Activated T-cell treated with anti-CD3 and anti-CD28 coated beads, Interleukin-2, amount 50 U/mL, for 4 hours (primary cell): ENCODE measurements at places on chromosomes 6 and 20. TPM values are rescaled to one million over a fixed set of nuclear protein-coding genes. Genes with fewer than 3 reads are reported as not detected.
A peak's percentile ranks its signal among the peaks of the same experiment; 100 is the strongest.

Gene PLCB1
- 6.0 TPM for total RNA-seq

GRCh38 chr20:32858189-32858588, 534 bp upstream of the EFCAB8 start:
- DNase-seq: no peak

Gene TCP11
- total RNA-seq: not detected

GRCh38 chr6:100230115-100230952, 234.4 kb downstream of the SIM1 start:
- no peak for DNase-seq

GRCh38 chr6:69155467-69155866, 520.4 kb downstream of the ADGRB3 start:
- no peak for DNase-seq

GRCh38 chr6:5899216-5900045, 107.3 kb downstream of the NRN1 start:
- DNase-seq: no peak

GRCh38 chr6:2876210-2877056, 26.7 kb downstream of the SERPINB9 start:
- no peak for DNase-seq

DNA sequence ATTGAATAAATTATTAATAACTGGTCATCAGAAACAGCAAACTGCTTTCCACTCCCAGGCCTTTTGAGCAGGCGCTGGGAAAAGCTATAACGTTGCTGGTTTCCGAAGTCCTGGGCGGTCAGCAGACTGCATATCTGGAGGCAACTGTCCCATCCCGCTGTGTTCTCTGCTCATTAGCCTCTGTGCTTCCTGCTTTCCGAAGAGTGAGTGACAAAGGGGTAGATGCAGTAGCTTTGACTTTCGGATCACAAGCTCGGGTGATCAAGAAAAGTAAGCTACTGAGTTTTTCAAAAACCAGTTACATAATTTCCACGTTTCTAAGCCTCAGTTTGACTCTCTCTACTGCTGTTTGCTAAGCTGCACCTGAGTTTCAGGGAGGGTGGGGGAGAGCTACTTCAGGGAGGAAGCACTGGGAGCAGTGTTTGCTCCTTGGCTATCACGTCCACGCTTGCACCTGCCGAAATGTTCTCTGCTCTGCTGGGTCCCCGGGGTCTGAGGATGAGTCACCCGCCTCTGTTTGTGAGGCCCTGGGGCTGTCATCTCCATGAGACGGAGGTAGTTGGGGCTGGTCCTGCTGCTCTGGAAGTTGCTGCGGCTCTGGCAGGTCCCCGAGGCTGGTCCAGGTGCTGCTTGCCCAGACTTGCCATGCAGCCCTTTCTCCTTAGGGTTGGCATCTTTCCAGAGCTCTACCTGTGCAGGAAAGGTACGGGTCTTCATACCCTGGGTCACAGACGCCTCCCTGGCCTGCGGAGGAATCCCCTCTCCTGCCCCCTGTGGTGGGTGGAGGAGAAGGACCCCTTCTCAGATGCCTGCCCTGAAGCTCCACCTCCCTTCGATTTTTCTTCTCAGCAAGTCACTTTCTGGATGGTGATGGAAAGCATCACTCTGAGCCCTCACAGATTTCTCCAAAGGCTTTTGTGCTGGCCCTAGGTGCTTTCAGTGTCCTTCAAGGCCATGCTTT, 220.0 kb downstream of the QKI start:
- DNase-seq: no peak

DNA sequence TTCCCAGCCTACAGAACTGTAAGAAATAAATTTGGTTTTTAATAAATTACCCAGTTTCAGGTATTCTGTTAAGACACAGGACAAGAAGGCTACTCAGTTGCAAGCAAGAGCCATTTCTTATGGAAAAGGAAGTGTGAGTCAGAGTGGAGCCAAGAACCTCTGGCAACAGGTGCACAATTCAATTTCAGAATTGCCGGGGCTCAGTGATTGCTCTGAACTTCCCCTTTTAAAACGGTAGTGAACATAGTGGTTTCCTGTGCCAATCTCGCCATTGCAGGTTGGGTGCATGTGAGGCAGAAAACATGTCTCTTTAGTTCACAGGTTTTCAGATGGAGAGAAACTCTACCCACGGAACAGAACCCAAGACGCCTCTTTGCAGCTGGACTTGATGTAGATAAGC, 16.4 kb downstream of the PIGT start:
- DNase-seq: no peak

GRCh38 chr6:27894839-27895762, 17.1 kb downstream of the OR2B2 start:
- DNase-seq: peak; percentile 44

DNA sequence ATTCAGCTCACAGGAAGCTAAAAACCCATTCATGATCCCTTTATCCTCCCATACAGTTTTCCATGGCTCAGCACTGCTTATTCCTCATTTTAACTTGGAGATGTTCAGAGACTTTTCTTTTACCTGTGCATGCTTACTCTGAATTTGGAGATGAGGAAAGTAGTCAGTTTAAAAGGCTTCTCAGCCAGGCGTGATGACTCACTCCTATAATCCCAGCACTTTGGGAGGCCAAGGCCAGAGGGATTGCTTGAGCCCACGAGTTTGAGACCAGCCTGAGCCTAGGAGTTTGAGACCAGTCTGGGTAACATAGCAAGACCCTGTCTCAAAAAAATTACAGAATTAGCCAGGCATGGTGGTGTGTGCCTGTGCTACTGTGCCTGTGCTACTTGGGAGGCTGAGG, 30.3 kb upstream of the TMEM217 start:
- DNase-seq: no peak

DNA sequence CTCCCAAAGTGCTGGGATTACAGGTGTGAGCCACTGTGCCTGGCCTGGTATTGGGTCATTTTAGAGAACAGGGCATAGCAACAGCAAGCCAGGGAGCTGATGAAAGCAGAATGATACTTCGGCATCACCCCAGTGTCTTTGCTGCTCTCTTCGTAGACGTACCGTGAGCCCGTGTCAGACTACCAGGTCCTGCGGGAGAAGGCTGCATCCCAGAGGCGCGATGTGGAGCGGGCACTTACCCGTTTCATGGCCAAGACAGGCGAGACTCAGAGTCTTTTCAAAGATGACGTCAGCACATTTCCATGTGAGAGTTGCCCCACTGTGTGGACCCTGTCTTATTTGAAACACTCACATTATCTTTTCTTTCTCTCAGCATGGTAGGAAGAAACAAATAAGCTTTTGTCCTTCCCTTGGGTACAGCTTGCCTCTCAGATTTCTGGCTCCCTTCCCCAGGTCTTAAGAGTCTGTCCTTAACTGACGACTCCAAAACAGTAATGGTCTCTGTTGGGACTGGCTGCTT, 15.9 kb downstream of the TAF8 start:
- no peak for DNase-seq

GRCh38 chr6:166586424-166587156, at the start of gene RAMACL:
TSS of gene RAMACL (minus strand) at chr6:166586678. CDS start at chr6:166586477, 201 bp downstream.
- peak; percentile 26 for DNase-seq

GRCh38 chr20:10115021-10115420, 80.2 kb downstream of the ANKEF1 start:
- no peak for DNase-seq

GRCh38 chr6:16751251-16751946, 9.9 kb downstream of the ATXN1 start:
- DNase-seq: no peak

GRCh38 chr6:11222385-11223277, 9.8 kb downstream of the NEDD9 start:
- no peak for DNase-seq

GRCh38 chr6:54481091-54481490, 172.8 kb downstream of the TINAG start:
- no peak for DNase-seq

DNA sequence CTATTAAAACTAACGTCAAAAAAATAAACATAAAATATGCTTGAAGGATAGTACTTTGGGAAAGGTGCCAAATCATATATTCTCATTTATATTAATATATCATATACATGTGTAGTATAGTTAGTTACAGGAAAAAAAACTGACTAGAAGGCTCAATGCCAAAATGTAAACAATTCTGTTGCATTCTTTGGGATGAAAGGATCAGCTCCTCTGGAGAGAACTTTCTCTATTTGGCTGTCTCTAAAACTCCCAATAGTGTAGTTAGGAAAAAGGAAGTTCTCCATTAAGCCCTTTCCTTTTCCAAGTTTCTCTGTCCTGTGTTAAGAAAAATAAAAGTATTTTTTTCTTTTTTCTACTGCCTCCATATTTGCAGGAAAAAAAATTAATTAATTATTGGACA, 86.5 kb upstream of the BTN3A2 start:
- no peak for DNase-seq

Gene KCNB1
- 0.05 TPM for total RNA-seq

- DNase-seq: no peak
Observed at GRCh38 chr6:2625581-2625980, 125.1 kb downstream of the MYLK4 start.

GRCh38 chr6:126662966-126663365, 323.1 kb downstream of the CENPW start:
- no peak for DNase-seq

GRCh38 chr6:121800047-121800446, 364.6 kb downstream of the GJA1 start:
- DNase-seq: no peak

- no peak for DNase-seq
Observed at GRCh38 chr6:56424064-56424463, 176.7 kb upstream of the COL21A1 start.

DNA sequence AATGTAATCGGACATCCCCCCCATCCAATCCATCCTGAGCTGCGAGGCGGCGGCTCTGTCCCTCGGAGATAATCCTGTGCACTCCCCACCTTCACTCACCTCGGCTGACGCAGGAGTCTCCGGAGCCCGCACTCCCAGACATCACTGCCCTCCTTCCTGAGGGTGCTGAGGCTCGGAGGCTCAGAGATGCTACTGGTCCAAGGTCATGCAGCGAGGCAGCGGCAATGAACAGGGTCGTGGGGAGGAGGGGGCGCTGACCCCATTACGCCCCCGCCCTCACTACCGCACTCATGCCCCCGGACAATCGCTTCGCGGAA, 485 bp downstream of the ADISSP start:
- DNase-seq: no peak

GRCh38 chr6:118744261-118744941, 93.0 kb upstream of the CEP85L start:
- DNase-seq: no peak

DNA sequence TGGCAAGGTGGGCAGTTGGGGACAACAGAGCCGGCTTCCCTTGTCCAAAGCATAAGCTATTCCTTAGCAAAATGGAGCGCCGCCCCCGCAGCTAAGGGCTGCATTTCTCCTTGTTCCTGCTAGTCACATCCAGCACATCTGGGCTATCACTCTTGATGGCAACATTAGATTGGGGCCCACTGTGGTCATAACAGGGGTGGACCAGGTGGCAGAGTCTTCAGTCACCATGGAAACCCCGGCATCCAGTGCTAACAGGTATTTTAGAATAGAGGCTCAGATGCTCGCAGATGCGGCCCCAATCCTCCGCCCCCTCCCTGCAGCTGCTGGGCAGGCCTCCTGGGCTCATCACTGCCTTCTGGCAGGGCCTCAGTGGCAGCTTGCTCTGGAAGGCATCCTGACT, 168.2 kb upstream of the PROKR2 start:
- no peak for DNase-seq

Gene ECT2L
- total RNA-seq: not detected

GRCh38 chr6:30282522-30282921, 44.2 kb upstream of the TRIM39 start:
- DNase-seq: no peak

DNA sequence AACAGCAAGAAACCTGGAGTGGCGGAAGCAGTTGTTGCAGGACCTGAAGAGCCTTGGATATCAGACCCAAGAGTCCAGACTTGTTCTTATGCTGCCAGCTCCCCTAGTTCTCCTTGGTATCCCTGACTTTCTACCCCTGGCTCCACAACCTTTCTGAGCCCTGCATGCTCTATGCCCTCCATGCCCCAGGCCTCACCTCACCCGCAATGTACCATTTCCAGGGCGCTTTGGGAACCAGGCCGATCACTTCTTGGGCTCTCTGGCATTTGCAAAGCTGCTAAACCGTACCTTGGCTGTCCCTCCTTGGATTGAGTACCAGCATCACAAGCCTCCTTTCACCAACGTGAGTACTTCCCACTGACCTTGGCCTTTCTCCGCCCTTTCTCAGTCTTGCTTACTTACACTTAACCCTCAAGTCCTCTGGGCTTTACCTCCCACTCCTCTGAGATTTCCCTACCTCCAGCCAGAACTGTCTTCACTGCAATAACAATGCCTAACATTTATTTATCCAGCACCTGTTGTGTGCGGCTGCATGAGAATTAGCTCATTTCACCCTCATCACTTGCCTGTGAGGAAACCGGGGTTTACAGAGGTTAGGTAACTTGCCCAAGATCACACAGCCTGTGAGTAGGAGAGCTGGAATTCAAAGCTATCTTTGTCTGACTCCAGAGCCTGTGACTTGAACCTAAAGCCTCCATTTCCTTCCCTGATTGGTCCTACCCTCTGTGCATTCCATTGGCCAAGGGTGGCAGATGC, 2.3 kb downstream of the POFUT1 start:
- DNase-seq: no peak

GRCh38 chr20:43531091-43531443, 23.6 kb downstream of the L3MBTL1 start:
- DNase-seq: no peak

GRCh38 chr6:132063738-132064137, 112.6 kb upstream of the CCN2 start:
- DNase-seq: no peak

Gene VGLL2
- not detected for total RNA-seq

- DNase-seq: no peak
Observed at GRCh38 chr6:115575285-115575684, 485.4 kb downstream of the FRK start.

Gene HLA-DOA
- total RNA-seq: 2.1 TPM

DNA sequence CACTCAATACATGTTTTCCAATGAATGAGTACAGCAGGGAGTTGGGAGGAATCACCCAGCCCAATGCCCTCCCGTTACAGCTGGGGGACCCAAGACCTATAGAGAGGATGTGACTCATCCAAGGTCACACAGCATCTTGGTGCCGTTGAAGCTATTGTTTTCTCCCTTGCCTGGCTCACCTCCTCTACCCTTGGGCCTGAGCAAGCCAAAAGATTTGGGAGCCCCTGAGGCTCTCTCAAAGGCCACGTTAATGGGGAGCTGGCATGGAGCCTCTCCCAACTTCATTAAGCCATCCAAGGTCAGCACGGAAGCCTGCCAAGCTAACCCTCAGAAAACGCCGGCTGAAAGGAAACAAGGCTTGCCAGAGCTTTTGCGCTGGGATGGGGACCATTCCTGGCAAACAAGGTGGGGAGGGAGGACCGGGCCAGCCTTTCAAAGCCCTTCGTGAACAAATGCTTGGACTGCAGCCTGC, 30.4 kb downstream of the KCNB1 start:
- no peak for DNase-seq

DNA sequence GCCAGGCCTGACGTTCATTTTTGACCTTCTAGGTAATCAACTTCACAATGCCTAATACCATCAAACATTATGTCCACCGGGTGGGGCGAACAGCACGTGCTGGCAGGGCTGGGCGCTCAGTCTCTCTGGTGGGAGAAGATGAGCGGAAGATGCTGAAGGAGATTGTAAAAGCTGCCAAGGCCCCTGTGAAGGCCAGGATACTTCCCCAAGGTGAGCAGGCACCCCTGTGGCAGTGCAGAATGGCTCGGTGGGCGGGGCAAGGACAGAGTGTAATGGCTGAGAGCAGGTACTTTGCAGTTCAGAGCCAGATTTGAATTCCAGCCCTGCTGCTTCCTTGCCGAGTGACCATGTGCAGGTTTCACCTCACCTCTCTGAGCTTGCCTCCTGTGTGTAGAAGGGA, 17.1 kb downstream of the DDX27 start:
- no peak for DNase-seq
